BJ (cell line): ENCODE measurements at places on chromosomes 13 and 19.
A peak's percentile ranks its signal among the peaks of the same experiment; 100 is the strongest.

DNA sequence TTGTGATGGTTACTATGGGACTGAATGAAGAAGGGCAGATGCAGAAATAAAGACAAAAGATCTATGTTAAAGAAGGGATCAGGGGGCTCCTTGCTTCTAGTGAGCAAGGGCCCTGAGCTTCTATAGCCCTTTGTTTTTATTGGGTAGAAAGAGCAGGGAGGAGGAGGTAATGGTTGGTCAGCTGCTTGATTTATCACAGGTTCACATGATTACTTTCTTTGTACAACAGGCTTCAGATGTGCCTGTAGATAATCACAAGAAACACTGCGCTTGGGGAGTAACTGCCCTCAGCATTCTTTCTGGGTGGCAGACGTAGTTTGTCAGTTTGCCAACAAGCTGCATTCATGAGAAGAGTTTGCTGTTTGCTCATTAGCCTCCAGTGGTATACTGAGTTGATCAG, 4.8 kb upstream of the ZNF439 start:
- DNase-seq = no peak

- no peak for DNase-seq
Observed at GRCh38 chr13:99997702-99998214, 16.2 kb downstream of the ZIC2 start.

- no peak for DNase-seq
Observed at GRCh38 chr13:109759609-109760008, 26.8 kb downstream of the IRS2 start.

DNA sequence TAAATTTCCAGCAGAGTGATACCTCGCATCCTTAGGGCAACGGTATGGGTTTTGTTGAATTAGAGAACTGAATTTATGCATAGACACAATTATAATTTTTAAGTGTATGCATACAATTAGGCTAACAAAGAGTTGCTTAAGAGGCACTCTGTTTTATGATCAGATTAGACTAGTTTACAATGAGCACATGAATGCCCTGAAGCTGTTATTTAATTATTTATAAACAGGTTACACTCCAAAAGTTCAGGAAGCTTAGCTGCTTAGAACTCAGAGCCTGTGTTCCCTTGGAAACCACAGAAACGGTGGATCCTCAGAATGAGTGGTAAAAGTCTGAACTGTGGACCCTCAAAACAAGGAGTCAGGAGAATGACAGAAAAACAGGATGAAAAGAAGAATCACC, 72.5 kb upstream of the FBXL3 start:
- no peak for DNase-seq

DNA sequence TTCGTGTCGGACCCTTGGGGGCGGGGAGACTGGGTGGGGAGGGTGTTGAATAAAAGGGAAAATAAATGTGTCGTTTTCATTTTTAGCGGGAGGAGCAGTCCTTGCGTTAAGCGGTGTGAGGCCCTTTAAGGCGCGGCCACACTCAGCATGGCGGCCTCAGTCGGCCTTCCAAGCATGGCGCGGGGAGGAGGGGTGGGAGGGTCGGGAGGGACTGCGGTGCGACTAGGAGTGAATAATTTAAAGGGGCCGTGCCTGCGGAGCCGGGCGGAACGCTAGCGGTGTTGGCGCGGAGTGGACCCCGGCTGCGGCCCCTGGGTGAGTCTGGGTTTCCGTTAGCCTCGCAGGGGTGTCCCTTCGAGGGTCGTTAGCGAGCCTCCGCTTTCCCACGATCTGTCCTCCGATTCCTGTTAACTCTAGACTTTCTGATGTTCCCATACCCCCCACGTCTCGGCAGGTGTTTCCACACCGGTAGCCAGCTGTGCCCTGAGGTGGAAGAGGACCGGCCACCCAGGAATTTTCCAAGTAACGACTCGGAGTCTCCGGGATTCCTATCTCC, 1.5 kb upstream of the PNPLA6 start:
- DNase-seq = peak; percentile 42

- DNase-seq = peak; percentile 99
Observed at GRCh38 chr13:29861694-29862110, 11.3 kb upstream of the UBL3 start.

DNA sequence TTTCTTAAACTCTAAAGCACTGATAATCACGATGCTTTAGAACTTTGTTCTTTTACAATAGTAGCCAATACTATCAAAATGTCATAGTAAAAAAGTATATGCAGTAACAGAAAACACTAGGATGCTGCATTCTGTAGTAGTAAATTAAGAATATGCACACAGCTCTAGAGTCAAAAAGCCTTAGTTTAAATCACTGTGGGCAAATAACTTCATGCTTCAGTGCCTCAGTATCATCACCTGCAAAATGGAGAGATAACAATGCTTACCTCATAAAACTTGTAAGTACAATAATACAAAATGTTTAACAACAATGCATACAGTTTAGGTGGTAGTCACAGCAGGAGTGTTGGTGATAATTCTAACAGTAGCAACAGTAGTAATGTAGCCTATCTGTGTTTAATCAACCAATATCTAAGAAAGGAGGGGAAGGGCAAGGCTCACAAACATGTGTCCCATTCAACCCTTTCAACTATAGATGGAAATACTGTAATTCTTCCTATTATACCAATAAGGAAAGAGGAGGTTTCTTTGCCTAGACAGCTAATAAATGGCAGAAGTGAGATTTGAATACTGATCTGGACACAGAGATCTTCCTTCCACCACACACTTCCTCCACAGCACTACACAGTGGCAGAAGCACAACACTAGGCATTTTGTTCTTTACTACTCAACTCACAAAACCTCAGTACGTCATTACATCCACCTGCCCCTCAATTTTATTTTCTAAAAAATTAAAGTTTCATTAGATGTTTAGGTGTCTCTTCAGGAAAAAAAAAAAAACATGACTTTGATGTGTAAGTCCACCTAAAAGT, 4.6 kb downstream of the RBM26 start:
- DNase-seq = no peak

- peak; percentile 61 for DNase-seq
Observed at GRCh38 chr19:49712397-49712859, 21.5 kb downstream of the CPT1C start.

DNA sequence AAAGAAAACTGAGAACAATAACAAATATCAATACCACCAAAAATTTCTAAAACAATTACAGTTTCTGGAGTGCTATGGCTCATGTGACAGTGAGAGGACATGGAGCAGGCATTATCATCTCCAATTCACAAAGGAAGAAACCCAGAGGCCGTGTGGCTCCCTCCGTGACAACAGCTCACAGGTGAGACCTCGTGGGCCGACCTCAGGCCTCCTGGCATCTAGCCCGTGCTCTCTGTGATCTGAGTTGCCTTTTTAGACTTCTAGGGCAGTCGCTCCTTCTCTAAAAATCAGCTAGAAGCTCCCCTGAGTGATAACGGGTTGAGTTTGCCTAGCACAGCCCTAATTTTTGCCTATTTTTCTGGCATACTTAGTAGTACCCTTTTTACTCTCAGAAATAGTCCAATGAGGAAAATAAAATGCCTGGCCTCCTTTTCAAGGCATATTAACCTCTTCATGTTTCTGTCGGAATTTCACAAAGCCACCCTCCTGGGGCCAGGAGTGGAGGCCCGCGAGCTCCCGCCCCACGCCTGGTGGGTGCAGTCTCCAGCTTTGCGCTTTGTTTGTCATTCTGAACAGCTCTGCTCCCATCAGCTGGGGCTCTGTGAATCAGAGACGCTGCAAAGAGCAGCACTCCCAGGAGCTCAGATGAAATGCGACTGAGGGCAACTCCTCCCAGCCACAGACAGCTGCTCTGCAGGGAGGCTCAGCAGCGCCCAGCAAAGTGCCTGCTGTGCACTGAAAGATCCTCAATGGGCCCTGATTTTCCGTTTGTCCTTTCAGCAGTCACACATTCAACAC, 292.5 kb downstream of the UQCRFS1 start:
- DNase-seq = no peak

- no peak for DNase-seq
Observed at GRCh38 chr19:18975869-18976268, 34.9 kb upstream of the HOMER3 start.
